ENCODE measurements at places on chromosomes 4 and X.

- no peak for DNase-seq
Observed at GRCh38 chr4:146029939-146030710, 91.5 kb upstream of the ZNF827 start.

- DNase-seq, result no peak
Observed at GRCh38 chr4:94406668-94407437, 44.9 kb upstream of the PDLIM5 start.

GRCh38 chr4:141207961-141208360 lies 12.7 kb upstream of the ZNF330 start:
- no peak for DNase-seq

- DNase-seq, result no peak
Observed at GRCh38 chrX:96906741-96907140, 23.0 kb downstream of the RPA4 start.

DNA sequence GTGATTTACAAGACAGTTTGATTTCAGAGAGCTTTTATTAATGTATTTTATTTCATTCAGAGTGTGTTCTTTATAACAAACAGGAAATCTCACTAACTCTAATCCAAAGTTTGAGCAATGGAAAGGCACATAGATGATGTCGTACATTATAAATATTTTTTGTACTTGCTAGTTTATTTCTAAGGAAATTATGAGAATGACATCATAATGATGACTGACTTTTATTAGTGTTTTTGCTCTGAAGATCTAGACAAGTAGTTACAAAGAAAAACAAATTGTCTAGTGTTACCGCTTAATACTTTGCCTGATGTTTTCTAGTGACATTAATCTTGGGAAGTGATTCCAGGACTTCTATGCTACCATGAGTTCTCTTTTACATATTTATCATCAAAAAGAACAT lies 43.2 kb downstream of the HHIP start:
- no peak for DNase-seq

- no peak for DNase-seq
Observed at GRCh38 chr4:158129694-158130093, 43.1 kb downstream of the GASK1B start.

DNA sequence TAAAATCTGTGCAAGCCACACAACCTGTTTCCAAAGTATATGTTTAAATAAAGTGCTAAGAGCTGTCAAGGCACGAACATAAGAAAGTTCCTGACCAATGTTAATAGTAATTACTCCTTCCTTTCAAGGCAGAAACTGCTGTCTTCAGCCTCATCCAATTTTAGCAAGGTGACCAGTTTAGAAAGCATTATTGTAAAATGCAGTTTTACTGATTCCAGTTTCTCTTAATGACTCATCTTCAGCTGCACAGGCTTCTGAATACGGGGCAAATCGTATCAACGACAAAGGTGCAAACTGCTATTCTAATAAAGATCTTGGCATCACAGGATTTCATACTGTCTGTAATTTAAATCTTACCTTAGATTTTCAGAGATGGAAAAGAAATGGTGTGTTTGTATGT lies 87.5 kb downstream of the PPP3CA start:
- DNase-seq, result no peak

- no peak for DNase-seq
Observed at GRCh38 chr4:76589872-76590797, 155.1 kb downstream of the SHROOM3 start.

GRCh38 chrX:74405973-74406489 lies 15.3 kb upstream of the SLC16A2 start:
- no peak for DNase-seq

DNA sequence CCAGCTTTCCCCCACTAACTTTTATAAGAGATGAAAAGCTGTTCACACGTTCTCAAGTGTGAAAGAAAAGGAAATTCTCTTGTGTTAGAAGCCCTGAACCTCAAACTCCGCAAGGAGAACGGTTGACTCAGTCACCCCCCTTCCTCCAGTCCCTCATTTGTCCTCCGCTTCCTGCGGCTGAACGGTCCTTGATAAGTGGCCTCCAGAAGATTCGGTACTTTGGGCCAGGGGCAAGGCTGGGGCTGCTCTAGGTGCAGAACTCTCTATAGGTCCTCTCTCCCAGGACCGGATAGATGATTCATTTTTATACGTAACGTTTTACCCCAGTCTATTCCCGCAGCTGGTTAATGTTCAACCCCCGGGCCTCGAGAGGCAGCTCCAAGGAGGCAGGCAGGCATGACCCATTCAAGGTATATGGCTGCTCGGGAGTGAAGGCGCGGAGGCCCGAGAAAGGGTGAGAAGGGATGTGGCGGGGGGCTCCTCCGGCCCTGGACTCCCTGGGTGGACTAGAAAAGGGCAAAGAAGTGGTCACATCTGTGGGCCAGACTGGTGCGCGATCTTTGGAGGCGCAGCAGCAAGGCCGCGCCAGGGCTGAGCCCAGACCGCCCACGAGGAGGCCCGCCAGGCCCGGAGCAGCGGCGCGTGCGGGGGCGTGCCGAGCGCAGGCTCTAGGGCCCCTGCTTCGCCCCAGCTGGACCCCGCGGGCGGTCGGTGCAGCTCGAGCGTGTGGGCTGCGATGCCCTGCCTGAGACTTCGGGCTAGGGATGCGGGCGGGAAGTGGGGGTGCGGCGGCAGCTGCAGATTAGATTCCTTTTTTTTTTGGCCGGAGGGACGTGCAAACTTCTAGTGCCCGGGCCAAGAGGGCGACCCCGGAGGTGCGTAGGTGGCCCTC lies 11.7 kb downstream of the PITX2 start:
- no peak for DNase-seq

DNA sequence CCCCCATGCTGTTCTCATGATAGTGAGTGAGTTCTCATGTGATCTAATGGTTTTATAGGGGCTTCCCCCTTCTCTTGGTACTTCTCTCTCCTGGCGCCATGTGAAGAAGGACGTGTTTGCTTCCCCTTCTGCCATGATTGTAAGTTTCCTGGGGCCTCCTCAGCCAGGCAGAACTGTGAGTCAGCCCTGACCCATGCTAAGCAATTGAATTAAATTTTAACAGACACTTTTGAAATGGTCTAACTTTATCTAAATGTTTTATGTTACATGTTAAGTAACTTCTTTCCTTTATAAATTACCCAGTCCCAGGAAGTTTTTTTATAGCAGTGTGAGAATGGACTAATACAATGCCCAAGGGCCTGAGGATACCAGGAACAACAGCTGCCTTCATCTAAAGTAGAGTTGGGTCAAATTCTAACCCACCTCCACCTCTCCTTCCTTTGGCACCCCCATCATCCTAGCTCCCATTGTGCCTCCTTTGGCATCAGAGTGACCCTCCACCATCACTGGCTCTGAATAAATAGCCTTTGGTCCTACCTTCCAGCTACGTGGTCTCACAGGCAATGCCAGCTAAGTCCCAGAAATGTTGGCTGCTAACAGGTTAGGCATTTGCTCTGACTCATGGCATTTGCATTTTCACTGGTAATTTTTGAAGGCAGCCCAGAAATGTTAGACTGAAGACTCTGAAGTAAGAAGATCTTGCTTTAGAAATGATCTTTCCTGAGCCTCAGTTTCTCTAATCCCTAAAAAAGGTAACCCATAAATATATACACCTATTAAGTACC lies 182.1 kb downstream of the MOSPD2 start:
- DNase-seq, result no peak

DNA sequence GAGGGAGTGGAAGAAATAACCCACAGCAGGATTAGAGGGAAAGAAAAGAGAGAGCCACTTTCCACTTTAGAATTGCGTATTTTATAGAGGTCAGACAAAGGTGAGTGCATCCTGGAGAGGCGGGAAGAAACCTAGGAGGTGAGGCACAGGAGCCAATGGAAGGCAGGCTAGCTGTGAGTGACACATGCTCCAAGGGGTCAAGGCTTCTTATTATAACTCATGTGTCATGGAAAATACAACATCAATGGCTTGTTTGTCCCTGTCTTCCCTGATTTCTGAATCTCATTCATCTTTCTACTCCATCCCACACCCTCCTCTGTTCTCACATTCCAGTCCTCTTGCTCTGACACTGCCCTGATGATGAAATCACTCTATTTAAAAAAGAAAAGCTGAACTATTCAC lies 14.4 kb downstream of the ANXA3 start:
- no peak for DNase-seq

GRCh38 chrX:65702956-65703355 lies 35.5 kb downstream of the MSN start:
- DNase-seq, result no peak

GRCh38 chr4:52604215-52604614 lies 54.9 kb downstream of the USP46 start:
- DNase-seq, result no peak

DNA sequence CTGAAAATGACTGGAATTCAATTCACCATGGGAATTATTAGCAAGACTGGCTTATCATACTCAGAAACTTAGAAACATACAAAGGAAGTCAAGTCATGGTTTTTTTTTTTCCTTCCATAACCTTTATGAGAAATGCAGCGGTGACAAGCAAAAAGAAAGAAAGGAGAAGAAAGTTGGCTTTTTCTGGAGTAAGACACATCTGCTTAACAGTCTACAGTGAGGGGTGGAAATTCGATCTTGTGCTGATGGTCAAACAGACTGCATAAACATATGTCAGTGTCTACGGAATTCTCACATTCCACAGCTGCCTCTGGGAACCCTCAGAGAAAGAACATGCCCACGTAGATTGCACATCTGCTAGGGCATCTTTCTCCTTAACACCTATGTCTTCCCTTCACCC lies 54.6 kb downstream of the PROM1 start:
- DNase-seq, result no peak

DNA sequence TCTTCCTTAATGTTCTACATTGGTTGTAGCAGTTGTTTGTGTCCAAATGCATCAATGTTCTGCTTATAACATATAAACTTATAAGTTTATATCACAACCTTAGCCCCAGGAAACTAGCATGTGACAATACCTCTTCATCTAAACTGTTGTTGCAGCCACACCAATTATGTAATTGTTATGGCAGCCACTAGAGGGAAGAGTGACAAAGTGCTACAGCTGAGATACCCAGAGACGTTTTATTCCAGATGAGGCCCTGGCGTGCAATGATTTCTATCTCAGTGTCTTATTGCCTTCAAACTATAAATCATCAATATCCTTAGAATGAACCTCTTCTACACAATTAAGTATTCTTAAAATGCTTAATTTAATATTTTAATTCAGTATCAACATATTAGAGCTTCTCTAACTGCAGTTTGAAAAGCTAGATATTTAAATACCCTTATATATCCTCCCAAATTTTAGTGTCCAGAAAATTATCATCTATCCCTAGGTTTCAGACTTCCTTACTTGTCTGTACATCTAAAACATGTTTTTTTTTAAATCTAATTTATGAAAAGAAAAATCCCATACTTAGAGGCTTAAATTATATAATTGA lies 171.6 kb downstream of the PCDH10 start:
- DNase-seq, result no peak

DNA sequence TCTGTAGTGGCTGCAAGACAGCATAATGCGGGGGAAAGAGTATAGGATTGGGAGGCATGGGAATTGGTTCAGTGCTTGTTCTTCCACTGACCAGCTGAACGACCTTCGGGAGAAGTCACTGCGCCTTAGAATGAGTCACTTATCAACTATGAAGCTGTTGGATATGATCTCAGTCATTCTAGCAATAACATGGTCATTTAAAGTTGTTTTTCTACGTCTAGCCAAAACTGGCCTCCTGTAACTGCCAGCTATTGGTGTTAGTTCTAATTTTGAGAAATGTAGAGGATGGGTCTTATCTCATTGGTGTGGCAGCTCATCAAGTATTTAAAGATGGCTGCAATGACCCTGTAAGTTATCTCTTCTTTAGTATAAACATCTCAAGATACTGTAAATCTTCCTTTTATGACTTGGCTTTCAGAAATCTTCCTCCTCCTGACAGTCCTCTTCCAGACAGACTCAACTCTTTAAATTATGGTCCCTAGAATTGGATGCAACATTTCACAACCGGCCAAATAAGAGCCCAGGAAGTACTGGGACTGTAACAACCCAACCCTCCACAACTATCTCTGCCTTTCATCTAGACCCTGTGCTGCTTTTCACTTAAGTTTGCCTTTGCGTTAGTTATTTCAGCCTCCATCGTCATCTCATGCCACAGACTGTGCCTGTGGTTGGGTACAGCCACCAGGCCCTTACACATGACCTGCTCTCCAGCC lies 243.3 kb downstream of the CBR4 start:
- no peak for DNase-seq

GRCh38 chrX:136784231-136784630 lies 3.5 kb upstream of the ARHGEF6 start:
- no peak for DNase-seq

GRCh38 chrX:20355187-20355586 lies 88.5 kb upstream of the RPS6KA3 start:
- no peak for DNase-seq

DNA sequence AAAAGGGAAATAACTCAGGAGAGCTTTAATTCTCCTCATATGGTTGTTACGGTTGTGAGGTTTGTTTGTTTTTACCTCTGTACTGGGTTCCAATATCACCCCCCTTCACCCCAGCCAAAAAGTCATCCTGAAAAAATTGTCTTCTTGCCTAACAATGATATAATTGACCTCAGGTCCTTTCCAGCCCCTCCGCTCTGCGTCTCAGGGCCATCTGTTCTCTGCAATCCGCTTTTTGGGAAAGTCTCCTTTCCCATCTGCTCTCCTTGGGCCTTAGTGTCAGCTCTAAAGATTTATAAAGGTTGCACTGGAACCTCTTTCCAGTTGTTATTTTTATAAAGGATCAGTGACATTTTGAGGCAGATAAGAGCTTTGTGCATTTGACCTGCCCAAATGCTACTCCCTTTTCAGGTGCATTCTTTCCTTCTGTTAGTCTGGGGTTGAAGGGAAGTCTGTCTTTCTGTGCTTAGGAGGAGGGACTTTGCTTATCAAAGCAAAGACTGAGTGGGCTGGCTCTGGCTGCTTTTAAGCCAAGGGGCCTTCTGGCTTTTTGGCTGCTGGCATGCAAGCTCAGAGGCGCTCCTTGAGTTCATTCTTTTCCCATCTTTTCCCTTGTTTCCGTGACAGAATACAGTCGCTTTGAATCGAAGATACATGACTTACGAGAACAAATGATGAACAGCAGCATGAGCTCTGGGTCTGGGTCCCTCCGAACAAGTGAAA lies 34.1 kb downstream of the DLG3 start:
- DNase-seq, result no peak

GRCh38 chrX:139784807-139785206 lies 76.8 kb upstream of the MCF2 start:
- no peak for DNase-seq

DNA sequence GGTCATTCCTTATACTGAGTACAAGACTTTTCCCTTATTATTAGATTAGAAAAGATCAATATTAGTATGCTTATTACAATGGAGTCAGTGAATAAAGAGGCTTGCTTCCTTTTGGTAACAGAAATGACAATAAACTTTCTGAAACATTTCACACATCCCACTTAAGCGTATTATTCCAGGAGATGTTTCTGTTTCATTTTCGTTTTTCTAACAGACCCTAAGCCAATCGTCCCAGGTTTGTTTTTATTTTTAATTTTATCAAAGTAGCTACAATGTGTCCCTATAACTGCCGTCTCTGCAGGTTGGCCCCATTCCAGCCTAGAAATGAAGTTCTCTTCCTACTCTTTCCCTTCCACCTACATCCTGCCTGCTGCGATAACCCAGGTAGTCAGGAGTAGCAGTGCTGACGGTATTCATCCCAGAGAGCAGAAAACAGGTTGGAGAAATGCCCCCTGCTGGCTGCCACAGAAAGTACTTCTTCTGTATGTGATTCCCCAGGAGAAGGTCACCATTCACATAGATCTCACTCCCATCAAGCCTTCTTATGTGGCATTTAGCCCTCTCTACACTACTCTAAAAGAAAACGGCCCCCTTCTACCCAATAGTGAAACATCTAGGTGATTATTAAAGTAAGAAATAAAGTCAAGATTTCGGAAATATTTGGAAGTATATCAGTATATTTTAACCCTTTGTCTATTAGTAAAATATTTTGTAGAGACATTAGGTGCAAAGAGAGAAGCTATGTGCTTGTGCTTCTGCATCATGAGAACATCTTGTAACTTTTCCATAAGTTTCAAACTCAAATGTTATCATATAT lies 40.4 kb downstream of the ENPEP start:
- DNase-seq, result peak; percentile 14
